ENCODE measurements at places on chromosomes 7 and 10.

- no peak for DNase-seq
Measured at GRCh38 chr7:69213878-69214277, 384.4 kb upstream of the AUTS2 start.

DNA sequence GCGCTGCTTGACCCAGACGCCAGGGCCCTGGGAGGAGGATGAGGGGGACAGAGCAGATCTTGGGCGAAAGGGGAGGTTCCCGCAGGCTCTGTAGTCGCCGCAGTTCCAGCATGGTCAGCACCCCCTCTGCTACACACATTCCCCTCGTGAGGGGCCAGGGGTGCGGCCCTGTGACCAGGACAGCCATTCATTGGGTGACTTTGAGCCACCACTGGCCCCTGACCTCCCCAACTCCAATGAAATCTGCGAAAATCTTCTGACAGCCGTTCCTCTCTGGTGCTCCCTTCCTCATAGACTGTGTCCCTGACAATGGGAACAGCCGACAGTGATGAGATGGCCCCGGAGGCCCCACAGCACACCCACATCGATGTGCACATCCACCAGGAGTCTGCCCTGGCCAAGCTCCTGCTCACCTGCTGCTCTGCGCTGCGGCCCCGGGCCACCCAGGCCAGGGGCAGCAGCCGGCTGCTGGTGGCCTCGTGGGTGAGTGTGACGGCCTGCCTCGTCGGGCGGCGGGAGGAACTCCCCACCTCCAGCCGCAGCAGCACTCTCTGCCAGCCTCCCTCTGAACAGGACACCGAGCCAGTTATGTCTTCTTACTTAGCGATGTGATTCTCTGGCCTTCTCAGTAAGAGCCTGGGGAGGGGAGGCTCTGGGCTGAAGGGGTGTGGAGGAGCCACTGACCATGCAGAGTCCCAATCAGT lies 825 bp downstream of the TMEM176A start:
- DNase-seq = no peak

DNA sequence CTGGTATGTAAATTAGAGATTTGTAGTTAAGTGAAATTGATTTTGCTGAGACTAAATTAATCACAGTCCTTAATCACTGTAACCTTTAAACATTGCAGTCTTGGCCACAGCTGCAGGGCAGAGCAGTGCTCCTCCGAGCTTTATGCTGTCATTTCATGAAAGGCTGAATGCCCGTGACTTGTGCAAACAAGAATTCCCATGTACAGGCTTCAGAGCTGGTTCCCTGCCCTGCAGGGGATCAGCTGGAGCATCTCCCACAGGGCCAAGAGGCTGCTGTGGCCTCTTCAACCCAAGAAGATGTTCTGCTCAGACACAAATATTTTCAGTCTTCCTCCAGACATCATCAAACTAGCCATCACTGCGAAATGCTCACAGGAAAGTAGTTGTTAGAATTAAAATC lies 419.1 kb downstream of the AUTS2 start:
- DNase-seq = no peak

GRCh38 chr10:91220954-91221675 lies 652 bp downstream of the PCGF5 start:
- peak; percentile 26 for DNase-seq

DNA sequence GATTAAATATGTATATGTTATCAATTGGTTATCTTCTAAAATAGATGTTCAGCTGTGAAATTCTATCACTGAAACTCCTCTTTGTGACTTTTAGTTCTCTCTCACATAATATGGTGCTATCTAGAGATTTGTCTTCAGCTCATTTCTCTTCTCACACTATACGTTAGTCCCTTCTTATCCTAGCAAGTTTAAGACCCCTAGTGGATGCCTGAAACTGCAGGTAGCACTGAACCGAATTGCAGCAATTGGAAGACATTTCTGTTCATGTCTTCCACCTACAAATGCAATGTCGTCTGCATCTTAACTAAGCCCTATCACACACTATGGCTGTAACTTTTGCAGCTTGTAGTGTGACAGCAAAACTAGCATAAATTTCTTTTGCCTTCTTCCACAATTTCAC lies 442.7 kb upstream of the POM121L12 start:
- DNase-seq = no peak

DNA sequence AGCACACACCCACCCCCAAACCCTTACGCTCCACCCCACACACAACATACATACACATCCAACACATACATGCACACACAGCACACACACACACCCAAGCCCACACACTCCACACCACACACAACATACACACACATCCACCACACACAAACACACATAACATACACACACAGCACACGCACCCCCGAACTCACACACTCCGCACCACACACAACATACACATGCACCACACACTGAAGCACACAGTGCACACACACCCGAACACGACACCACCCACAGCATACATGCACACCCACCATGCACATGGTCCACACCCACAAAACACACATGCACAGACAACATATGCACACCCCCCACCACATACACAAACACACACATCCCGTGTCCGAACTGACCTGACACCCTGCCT lies 2.0 kb downstream of the PRAP1 start:
- DNase-seq = no peak

DNA sequence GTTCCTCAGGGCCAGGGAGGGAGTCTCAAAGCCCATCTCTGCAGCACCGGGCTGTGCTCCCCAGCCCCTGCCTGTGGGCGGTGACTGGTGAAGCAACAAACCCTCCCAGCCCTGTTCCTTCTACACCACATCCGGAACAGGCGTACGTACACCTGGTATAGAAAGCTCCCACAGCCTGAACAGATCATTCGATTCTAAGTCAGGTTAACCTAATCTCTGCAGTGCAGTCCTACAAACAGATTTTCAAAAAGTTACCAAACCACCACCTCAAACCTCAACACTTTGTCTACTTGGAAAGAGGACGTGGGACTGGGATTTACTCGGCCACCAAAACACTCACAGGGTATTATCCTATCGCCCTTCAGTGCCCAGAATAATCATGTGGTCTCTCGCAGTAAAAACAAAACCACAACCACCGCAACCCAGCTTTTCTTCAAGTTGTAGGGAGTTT lies 238.4 kb downstream of the DIP2C start:
- no peak for DNase-seq

- DNase-seq = no peak
Measured at GRCh38 chr10:22681783-22682183, 32.6 kb downstream of the PIP4K2A start.

DNA sequence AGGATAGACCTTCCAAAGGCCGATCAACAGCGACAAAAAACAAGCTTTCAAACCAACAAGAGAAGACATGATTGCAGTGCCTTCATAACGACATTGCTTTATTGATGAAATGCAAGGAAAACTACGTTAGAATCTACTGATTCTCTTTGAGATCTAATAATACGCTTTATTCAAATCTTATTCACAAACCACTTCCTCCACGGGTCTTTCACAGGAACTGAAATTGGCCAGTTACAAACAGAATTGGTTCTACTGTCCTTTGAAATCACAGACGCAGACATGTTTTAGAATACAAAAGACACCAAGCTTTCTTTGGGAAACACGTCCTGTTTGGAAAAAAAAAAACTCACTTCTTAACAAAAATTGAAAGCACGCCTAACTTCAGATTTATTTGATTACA lies 74.7 kb upstream of the SEPHS1 start:
- DNase-seq = no peak

- DNase-seq = no peak
Measured at GRCh38 chr7:26690135-26690805, 174.1 kb downstream of the SKAP2 start.

DNA sequence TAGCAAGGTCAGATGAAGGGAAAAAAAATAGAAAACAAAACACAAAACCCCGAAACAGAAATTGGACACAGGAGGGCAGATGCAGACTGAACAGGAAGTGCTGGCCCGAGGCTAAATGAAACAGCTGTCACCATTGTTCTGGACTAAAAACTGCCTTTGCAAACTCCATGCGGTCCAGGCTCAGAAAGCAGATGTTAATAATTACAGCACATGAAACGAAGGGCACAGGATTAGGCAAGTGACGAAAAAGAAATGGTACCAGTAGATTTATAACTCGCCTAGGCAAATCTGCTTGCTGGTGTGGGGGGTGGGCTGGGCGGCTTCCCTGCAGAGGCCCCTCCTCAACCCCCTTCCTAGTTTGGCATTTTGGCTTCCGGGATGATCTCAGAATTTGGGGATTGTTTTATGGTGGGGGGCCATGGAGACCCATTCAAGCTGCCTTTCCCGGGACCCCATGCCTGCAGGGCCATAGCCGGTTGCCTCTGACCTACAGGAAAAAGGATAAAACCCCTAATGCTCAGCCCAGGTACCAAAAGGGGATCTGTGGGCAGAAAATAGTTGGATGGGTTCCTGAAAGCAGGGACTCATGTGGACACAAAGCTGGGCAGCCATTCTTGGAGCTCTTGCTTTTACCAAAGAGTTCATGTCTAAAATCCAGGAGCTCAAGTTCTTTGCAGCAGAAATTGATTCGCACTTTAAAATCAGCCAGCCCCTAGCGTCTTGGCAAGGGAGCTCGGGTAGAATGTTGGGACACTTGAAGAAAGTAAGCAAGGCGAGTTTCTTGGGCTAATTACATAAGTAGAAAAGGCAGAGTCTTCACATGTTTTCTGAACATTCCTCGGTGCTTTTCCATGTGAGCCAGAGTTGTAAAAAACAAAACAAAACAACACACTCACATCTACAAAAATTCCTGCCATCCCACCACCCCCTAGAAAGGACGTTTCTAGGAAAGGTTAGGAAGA lies 39.0 kb upstream of the EMX2 start:
- DNase-seq = no peak

GRCh38 chr10:126668505-126668904 lies 2.0 kb downstream of the C10orf90 start:
- no peak for DNase-seq

DNA sequence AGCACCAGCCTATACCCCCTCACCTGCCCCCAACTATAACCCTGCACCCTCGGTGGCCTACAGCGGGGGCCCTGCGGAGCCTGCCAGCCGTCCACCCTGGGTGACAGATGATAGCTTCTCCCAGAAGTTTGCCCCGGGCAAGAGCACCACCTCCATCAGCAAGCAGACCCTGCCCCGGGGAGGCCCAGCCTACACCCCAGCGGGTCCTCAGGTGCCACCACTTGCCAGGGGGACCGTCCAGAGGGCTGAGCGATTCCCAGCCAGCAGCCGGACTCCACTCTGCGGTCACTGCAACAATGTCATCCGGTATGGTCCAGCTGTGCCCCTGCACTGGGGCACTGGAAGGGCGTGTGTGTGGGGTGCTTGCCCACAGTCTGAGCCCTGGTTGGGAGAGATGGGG lies 40.0 kb upstream of the BMPR1A start:
- no peak for DNase-seq

DNA sequence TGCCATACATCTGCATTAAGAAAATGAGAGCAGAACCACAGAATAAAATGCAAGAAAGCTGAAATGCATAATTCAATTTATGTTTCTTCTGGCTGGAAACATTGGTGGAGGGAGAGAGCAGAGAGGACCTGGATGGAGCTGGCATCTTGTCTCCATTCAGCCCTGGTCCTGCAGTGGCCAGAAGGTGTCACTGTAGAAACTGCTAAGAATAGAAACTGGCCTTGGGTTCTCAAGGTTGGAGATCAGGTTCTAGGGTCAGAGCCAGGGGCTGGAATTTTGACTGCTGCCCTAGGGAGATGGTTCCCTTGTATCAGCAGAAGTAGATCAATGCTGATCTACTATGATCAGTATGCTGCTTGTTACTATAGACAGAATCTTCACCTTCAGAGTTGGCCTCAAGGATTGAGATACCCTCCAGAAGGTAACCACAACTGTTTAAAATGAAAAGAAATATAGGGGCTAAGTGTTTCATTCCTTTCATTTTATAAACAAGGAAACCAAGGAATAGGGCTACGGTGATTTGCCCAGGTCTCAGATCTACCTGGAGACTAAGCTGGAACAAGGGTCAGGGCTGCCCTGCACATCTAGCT lies 13.1 kb downstream of the TAS2R41 start:
- peak; percentile 32 for DNase-seq

DNA sequence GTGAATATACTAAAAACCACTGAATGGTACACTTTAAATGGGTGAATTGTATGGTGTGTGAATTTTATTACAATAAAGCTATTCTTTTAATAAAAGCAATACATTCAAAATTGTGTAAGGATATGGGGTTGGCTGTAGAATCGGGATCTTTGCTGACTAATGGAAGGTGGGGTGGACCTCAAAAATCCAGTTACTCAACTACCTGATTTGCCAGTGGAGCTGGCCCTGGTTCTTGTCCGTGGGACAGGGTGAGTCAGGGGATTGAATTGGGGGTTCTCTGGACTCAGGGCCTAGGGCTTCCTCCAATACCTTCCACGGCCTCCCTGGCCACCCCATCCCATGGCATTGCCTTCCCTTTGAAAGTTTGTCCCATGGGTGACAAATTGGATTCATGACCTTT lies 13.5 kb upstream of the RABGEF1 start:
- DNase-seq = no peak

DNA sequence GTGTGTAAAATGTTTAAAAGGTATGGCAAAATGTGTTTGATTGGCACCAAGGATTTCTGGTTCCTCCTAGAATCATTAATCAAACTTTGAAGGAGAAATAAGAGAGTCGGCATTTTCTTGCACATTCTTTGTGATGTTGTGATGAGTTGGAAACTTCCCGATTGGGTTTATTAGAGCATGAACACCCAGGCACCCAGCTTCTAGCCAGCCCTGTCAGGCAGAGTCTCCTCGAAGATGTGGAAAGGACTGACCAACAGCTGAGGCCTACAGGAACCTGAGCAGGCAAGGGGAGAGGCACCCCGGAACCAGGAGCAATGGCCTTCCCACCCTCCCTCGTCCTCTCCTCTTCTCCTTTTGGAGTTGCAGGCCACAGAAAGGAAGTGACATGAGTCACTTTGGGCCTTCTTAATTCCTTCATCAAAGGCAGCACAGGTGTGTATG lies 68.7 kb downstream of the EGFR start:
- DNase-seq = no peak

- no peak for DNase-seq
Measured at GRCh38 chr7:150476819-150477631, 26.6 kb downstream of the GIMAP8 start.

- DNase-seq = no peak
Measured at GRCh38 chr10:89301232-89301631, 614 bp upstream of the IFIT2 start.

GRCh38 chr10:33609546-33609945 lies 275.1 kb upstream of the NRP1 start:
- DNase-seq = no peak

GRCh38 chr10:3500408-3500856 lies 284.6 kb downstream of the KLF6 start:
- peak; percentile 21 for DNase-seq

DNA sequence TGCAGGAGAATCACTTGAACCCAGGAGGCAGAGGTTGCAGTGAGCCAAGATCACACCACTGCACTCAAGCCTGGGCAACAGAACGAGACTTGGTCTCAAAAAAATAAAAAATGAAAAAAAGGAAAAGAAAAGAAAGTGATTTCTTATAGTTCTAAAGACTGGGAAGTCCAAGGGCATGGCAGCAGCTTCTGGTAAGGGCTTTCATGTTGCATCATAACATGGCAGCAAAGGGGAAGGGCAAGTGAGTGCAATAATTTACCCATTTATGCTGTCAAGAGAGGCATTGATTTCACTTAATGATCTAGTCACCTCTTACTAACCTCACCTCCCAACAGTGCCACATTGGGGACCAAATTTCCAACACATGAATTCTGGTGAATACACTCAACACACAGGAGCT lies 8.8 kb upstream of the KLRG2 start:
- DNase-seq = no peak
